ENCODE measurements at places on chromosomes 3 and 15.

GRCh38 chr3:51622868-51623267 lies 48.2 kb upstream of the TEX264 start:
- no peak for DNase-seq

- no peak for DNase-seq
Observed at GRCh38 chr3:133954717-133955360, 59.2 kb upstream of the RAB6B start.

DNA sequence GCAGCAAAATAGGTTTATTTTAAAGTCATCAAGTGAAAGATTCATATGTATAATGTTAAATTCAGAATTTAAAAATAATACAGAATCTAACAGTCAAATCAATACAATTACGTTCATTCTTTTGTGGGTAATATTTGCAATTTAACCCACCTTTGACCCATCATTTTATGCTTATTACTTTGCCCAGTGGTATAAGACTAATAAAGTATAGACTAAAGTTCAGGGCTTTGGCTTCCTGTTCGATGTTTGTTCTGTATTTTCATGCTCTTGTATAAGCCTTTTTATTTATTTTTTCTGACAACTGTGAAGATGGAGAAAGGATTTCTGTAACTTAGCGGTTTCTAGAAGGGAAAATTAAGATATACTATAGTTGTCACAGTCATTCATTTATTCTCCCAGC lies 44.3 kb upstream of the EIF3J start:
- DNase-seq = no peak

DNA sequence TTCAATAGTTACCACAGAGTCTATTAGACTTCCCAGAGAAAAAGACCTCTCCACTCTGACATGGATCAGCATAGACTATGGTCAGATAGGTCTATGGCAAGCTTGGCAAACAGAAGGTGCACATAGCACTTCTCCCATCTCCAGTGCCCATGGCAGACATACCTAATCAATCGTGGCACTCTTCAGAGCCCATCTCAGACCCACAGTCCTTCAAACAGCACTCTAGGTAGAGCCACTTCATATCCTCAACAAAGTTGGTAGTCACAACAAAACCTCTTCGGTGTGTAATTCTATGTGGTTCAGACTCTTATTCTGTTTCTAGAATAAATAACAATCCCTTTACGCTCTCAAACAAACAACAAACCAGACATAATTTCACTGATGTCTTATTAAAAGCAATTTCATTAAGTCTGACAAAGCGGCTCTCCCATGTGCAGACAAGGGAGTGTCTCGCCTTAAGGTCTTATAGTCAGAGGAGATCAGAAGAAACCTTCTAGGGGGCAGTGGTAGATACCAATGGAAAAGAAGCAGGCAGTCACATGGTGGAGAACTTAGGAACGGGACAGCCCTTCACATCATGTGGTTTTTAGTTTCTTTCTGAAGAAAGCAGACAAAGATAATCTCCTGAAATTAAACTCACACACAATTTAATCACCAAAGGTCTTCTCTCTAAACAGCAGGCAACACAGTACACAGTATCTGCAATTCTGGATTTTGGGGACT lies 483.4 kb downstream of the FOXP1 start:
- no peak for DNase-seq

DNA sequence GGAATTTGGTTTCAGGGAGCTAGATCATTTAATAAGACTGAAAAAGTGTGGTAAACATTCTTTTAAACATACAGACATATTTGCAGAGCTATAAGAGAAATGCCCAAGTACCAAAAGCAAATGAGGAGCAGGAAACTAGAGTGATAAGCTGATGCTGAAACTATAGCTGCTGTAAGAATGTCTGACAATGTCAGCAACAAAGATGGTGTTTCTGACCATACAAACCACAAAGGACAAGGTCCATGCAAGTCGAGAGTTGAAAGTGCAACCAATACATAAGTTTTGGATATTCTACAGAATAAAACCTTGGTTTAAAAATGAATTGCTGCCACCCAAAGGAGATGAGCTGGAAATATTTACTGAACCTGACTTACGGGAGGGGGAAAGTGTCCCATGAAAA lies 610.2 kb downstream of the TBL1XR1 start:
- no peak for DNase-seq

DNA sequence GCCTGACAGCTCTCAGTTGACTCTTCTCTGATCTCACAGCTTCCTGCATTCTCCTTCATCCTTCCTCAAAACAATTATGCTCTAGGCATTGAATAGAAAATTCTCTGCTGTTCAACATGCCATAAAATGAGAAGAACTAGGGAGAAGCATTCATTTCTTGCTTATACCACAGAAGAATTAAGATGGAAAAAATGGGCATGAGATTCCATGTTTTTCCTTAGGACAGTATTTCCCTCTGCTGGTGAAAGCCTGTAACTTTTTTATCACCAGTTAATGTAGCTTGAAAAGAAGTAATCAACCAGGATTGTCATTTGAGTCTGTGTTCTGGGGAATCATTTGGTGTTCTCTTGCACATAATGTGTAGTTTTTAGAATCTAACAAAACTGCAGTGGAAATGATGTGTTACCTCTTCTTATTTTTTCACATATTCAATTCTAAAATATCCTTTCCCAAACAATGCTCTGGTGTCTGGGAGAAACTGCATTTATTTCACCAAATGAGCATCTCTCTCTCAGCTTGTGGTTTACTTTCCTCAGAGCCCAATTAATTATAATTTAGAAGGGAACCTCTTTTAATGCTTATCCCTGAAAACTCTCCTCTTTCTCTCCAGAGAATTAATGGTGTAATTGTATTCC lies 92.8 kb upstream of the DCBLD2 start:
- DNase-seq = no peak

- no peak for DNase-seq
Observed at GRCh38 chr3:12982619-12983101, 90.6 kb downstream of the IQSEC1 start.

DNA sequence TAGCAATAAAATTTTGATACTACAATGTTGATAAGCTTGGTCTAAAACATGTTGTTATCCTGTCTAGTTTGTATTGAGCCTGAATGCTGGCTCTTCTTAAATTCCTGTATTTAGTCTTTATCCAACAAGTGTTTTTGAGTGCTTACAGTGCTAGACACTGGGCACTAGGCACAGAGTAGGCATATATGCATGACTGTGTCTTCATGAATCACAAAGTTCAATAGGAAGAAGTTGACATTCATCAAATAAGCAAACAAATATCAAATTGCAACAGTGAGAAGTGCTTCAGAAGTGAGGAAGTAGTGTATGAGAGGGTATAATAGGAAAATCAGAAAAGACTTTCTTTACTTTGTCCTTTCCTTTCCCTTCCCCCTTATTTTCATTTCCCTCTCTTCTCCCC lies 6.8 kb downstream of the CD96 start:
- DNase-seq = no peak

GRCh38 chr3:157532529-157533297 lies 29.5 kb upstream of the VEPH1 start:
- no peak for DNase-seq

DNA sequence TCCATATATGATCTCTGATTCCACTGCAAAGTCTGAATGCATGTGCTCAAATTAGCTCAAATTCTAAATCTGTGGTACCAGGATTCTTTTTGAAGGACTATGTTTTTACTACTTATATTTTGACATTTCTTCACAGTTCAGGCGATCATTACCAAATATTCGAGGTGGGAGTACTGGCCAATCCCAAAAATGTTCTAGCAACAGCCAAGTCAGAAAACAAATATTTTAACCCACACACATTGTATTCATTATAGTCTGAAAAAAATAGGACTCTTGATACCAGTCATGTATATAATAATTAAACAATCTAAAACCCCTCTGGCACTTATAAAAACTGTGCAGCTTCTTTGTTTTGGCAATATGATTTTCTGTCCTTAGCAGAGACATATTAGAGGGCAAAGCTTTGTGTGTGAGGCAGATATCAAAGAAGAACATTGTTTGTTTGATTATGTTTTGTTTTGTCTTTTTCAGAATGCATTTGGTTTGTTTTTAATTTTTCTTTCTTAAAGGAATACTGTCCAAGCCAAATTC lies 37.4 kb downstream of the FGF7 start:
- no peak for DNase-seq

- no peak for DNase-seq
Observed at GRCh38 chr3:189056646-189057335, 115.0 kb upstream of the TPRG1 start.

- DNase-seq = no peak
Observed at GRCh38 chr3:197088370-197088769, 58.8 kb upstream of the MELTF start.

DNA sequence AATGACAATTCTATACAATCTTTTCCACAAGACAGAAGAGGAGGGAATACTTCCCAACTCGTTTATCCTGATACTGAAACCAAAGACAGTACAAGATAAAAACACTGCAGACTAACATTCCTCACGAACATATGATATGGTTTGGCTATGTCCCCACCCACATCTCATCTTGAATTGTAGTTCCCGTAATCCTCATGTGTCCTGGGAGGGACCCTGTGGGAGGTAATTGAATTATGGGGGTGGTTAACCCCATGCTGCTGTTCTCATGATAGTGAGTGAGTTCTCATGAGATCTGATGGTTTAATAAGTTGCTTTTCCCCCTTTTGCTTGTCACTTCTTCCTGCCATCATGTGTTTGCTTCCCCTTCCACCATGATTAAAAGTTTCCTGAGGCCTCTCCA lies 83.9 kb upstream of the PROK2 start:
- no peak for DNase-seq

GRCh38 chr3:129323651-129324294 lies 45.1 kb downstream of the HMCES start:
- no peak for DNase-seq

GRCh38 chr15:78007964-78008886 lies 69.3 kb downstream of the TBC1D2B start:
- no peak for DNase-seq

- peak; percentile 26 for DNase-seq
Observed at GRCh38 chr3:194396859-194397756, 2.0 kb downstream of the GP5 start.

DNA sequence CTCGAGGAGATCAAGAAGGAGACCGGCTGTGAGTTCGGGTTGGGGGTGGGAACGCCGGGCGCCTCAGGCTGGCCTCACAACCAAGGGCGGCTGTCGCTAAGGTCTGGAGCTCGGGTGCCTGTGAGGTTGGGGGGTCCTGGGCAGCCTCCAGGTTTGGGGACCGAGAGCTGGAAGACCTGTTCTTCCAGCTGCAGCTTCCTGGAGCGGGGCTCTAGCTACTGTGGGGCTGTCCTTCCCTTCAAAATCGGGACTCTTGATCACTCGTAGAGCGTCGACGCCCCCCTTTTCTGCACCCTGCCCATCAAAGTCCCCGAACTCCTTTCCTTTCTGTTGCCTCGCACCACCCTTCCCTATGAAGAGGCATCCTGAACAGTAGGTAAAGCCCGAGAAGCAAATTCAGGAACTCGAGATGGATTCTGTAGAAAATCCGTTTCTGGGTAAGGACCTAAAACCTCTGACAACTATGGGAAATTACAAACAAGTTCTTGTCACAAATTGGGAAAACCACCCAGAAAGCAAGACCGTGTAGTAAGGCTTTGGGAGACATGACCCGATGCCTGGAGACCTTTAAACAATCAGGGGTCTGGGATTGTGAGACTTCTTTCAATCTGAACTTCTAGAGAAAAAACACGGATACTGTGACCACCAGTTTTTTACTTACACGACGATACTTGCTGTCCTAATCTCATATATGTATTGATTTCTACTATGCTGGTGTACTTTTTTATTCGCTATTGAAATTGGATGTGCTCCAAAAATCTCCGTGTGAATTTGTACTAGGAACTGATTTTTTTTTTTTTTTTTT lies 556 bp downstream of the CHP1 start:
- DNase-seq = no peak

GRCh38 chr3:130950124-130950523 lies 56.2 kb downstream of the ATP2C1 start:
- DNase-seq = no peak

- DNase-seq = no peak
Observed at GRCh38 chr3:154137036-154137435, 15.8 kb downstream of the ARHGEF26 start.

DNA sequence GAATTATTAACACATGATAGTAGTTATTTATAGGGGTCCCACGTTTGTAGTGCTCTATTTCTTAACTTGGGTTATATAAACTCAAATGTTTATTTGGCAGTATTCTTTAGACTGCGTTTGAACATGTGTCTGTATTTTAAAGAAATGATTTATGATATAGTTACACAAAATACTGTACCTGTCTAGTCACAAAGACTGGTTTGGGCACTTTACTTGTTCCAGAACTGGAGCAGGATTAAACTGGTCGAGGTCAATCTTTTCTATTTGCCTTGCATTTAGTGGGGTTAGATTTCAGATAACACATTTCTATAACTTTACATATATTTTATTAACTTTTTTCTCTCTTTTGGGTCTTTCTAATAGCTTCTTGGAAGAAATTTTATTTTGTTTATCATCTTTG lies 39.5 kb downstream of the HACD3 start:
- DNase-seq = no peak

GRCh38 chr3:43273416-43273815 lies 12.9 kb upstream of the SNRK start:
- no peak for DNase-seq

- DNase-seq = no peak
Observed at GRCh38 chr3:64878362-64878761, 190.6 kb upstream of the ADAMTS9 start.

DNA sequence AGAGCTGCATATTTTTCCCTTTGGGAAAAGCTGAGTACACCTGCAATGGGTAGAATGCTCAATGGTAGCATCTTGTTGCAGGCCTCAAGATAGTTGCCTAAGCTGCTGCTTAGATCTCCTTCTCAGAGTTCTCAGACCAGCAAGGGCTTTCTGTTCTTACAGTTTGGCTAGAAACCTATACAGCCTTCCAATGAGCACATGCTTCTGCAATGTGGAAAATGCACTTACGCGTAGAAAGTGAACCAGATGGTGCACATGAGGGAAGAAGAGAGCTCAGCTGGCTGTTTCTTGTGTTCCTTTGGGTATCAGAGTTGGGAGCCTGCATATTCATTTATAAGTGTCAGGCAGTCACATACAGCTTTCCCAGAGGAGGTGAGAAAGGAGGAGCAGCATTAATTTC lies 136.4 kb downstream of the B3GALNT1 start:
- no peak for DNase-seq

GRCh38 chr3:71444028-71444860 lies 139.3 kb downstream of the FOXP1 start:
- peak; percentile 71 for DNase-seq

- DNase-seq = no peak
Observed at GRCh38 chr3:18791182-18791581, 357.1 kb upstream of the KCNH8 start.

- no peak for DNase-seq
Observed at GRCh38 chr3:80733522-80734176, 965.9 kb upstream of the ROBO1 start.

DNA sequence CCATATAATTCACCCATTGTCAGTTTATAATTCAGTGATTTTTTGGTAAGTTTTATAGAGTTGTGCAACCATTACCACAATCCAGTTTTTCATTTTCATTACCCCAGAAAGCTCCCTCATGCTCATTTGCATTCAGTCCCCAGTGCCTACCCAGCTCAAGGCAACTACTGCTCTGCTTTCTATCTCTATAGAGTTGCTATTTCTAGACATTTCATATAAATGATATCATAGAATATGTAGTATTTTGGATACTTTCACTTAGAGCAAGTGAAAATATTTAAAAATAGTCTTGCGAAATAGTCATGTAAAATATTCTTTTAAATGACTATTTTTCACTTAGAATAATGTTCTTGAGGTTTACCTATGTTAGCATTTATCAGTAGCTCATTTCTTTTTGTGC lies 42.1 kb downstream of the ZNF654 start:
- DNase-seq = no peak

Data from activated T-helper 1 cell treated with anti-CD3 and anti-CD28 coated beads, Interleukin-12 subunit alpha, Interleukin-12 subunit beta, Interleukin-2, Interleukin-4 antibody, amounts not matched to agents 30 ng/mL and 10 ng/mL and 1 ng/mL, durations not matched to agents 14 hours and 24 hours and 36 hours (primary cell).